ENCODE measurements at places on chromosomes 16 and 17.
A peak's percentile ranks its signal among the peaks of the same experiment; 100 is the strongest.

DNA sequence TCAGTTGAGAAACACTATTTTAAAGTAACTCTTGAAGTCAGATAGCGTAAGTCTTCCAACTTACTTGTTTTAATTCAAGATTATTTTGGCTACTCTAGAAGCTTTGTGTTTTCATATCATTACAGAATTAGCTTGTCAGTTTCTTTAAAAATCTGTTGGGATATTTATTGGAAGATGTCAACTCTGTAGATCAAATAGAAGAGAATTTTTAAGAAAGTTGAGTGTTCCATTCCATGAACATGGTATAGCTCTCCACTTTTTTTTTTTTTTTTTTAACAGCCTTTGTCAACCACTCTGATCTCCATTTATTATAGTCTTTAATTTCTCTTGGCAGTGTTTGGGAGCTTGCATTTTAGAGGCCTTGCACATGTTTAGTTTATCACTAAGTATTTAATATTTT, 28.7 kb downstream of the NLK start:
- DNase-seq, result no peak

GRCh38 chr17:21425736-21426135, 49.6 kb downstream of the KCNJ12 start:
- DNase-seq, result no peak

DNA sequence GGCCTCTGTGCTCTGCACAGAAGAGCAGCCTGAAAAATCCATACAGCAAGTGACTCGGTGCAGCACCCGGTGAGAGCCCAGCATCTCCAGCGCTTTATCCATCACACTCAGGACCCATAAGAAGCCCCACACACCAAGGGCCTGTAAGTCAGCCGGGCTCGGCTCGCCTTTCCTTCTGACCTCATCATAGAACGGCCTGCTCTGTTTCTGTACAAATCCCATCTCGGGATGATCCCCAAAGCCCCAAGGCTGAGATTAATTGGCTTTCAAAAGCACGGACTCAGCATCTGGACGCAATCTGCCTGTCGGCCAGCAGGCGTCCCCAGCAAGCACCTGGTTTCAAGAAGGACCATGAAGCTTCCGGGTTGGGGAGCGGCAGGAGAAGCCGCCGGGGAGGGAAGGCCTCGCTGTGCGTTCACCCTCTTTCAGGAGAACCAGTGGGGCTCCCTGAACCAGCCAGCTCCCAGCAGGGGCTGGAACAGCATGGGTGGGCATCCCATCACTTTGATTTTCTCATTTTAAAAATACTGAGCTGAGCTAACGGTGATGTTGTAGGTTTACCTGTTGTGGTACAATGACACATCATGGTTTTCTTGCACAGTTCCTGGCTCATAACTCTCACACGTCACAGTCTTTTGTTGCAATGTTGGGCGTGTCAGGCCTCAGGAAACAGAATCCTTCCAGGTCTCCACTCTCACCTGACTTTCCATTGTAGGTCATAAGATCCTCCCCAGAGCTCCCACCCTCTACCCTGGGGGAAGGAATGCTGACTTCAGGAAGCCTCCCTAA, 6.7 kb downstream of the CCDC57 start:
- DNase-seq, result peak; percentile 92

DNA sequence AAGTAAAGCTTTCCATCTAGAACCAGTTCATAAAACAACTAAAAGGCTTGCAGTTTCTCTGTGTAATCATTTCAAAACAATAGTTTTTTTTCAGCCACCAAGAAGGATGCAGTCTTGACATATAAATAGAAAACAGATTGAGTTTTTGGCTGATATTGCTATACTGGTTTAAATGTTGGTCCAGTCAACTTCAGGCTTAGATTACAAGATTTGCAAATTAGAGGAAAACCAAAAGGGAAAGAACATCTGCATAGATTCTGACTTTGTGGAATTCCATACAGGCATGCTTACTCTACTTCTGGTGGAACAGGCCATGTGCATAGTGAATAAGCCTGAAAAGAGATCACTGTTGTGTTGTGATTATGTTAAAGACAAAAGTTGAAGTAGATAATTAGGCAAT, 150.3 kb downstream of the BCAS3 start:
- no peak for DNase-seq

- no peak for DNase-seq
These were observed 353.9 kb upstream of the C16orf82 start for GRCh38 chr16:26712876-26713275.

DNA sequence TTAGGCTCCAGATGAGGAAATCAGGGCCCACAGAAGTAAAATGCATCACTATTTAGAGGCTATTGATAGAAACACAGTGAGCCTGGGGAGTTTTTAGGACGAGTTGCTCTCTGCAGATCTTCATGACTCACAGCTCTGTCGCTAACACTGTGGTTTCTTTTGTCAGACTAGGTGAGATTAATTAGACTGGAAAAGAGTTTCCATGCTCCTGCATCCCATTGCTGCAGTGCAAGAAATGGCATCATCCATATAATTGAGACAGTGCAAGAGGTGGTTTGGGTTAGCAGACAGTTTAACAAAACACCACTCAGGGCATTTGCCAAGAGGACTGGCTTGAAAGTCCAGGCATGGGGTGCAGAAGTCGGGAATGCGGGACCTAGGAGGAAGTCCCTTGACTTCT, 198.8 kb upstream of the CACNG5 start:
- DNase-seq, result no peak

DNA sequence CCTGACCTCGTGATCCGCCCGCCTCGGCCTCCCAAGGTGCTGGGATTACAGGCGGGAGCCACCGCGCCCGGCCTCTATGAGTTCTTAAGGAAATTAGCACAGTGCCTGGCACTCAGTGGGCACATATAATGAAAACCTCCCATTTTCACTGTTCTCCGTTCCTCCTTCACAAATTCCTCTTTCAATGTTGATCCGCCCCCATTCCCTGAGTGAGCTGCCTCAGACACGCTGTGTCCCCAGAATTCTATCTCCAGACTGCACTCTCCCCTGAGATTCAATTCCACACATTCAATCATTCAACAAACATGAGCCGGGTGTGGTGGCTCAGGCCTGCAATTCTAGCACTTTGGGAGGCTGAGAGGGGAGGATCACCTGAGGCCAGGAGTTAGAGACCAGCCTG, 7.0 kb downstream of the P2RX1 start:
- DNase-seq, result no peak

DNA sequence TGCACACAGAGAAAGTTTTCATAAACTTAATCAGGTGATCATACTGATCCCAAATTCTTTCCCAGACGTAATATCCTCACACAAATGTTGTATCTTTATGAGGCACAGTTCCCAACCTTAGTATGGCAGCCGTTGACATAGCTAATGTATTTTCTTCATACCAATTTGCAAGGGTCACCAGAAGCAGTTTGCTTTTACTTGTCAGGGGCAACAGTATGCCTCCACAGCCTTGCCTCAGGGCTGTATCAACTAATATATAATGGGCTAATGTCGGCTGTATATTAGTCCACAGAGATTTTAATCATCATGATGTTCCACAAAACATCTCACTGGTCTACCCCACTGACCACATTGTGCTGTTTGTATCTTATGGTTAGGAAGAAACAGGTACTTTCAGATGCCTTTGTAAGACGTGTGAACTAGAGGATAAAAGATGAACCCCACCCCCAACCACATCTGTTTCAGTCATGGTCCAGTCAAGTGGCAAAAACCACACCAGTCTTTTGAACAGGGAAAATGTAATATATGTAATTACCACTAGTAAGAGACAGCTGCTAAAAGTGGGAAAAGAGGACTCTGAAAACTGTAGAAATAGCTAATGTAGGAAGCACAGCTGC, 55.2 kb downstream of the GAN start:
- DNase-seq, result no peak

GRCh38 chr17:30212750-30213149, 22.7 kb downstream of the SLC6A4 start:
- no peak for DNase-seq

GRCh38 chr17:70261170-70261569, 91.8 kb downstream of the KCNJ2 start:
- DNase-seq, result no peak

GRCh38 chr17:27569884-27570577, 61.0 kb upstream of the LGALS9 start:
- no peak for DNase-seq

DNA sequence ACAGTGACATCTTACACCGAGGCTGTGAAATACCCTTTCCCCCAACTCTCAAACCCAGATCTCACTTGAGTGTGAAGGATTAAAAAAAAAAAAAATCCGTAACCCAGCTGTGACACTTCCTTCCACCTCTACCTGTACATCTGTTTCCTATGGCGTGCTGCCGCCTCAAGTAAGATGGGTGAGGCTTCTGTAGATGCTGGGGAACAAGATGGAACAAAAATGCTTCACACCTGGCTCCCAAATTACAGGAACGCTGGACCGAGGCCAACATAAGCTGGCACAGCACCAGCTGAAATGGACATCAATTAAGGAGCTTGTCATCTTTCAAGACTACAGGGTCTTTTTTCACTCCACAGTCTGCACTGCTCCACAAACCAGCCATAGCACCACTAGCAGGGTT, 95.9 kb downstream of the HIC1 start:
- DNase-seq, result no peak

DNA sequence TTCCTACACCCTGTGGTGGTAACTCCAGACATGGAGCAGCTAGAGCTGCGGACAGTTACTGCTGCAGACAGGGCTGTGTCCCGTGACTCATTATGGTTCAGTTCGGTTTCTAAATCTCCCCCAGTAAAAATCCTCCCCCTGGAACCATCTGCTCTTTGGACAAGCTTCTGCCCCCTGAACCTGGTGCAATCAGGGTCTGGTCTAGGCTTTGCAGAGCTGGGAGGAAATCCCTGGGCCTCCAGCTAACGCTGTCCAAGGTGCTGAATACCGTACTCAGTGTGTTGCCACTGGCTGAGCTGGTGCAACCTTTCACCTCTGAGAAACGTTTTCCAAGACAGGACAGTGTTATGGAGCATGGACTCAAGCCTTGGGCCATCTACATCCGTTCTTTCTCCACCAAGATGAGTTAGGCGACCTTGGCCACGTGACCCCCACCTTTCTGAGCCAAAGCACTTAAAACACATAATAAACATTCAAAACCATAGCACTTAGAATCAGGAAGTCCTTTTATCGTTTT, 142.0 kb downstream of the CPPED1 start:
- DNase-seq, result no peak

GRCh38 chr16:68252383-68252782, 7.2 kb downstream of the PLA2G15 start:
- no peak for DNase-seq

DNA sequence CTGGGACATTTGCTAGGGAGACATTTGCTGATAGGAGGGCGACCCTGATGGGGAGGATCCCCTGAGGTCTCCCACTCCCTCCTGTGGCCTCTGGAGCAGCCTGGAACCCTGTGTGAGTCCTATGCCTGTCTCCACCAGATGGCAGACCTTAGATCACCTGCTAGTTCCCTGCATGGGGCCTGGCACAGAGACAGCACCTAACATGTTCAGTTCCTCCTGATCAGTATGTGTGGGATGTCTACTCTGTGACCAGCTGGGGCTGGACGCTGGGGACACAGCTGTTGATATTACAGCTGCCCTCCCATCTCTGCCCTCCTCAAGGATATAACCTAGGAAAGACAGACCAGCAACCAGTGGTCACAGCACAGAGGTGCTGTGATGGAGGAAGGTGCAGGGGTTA, 1.1 kb upstream of the ADCY7 start:
- peak; percentile 52 for DNase-seq

- no peak for DNase-seq
These were observed 2.6 kb downstream of the ADAMTS18 start for GRCh38 chr16:77432264-77432663.

GRCh38 chr16:73023752-73024570, 24.0 kb downstream of the ZFHX3 start:
- no peak for DNase-seq
